ENCODE measurements at places on chromosomes 7 and 10. TPM values are rescaled to one million over a fixed set of nuclear protein-coding genes. Genes with fewer than 3 reads are reported as not detected.

The EPO gene
- total RNA-seq = not detected

The TMEM213 gene
- not detected for total RNA-seq

The AKR1C8 gene
- total RNA-seq = 0.23 TPM

The CRHR2 gene
- not detected for total RNA-seq

The WNT2 gene
- total RNA-seq = not detected

The SH2B2 gene
- total RNA-seq = 0.30 TPM

The AKR1C4 gene
- not detected for total RNA-seq

The FAM20C gene
- total RNA-seq = 0.70 TPM

The GIMAP7 gene
- 191 TPM for total RNA-seq

The STK31 gene
- total RNA-seq = 0.07 TPM

The GHRHR gene
- total RNA-seq = not detected

The CYP26C1 gene
- not detected for total RNA-seq

The PRPF18 gene
- total RNA-seq = 21.7 TPM

The MYO1G gene
- total RNA-seq = 533 TPM

The POT1 gene
- total RNA-seq = 25.6 TPM

The PPP1R17 gene
- total RNA-seq = not detected

The KCNK18 gene
- total RNA-seq = not detected

The SP8 gene
- not detected for total RNA-seq

The ANKRD61 gene
- total RNA-seq = 0.18 TPM

The MRC1 gene
- not detected for total RNA-seq

The BTBD16 gene
- not detected for total RNA-seq

The FAS gene
- 50.8 TPM for total RNA-seq

The LIPF gene
- total RNA-seq = not detected

The STEAP1B gene
- total RNA-seq = 0.18 TPM

The GTF2IRD2 gene
- 14.5 TPM for total RNA-seq

The EN2 gene
- not detected for total RNA-seq
